ENCODE measurements at places on chromosomes 6 and 20.

GRCh38 chr6:22112461-22112860, 184.4 kb downstream of the PRL start:
- no peak for DNase-seq

DNA sequence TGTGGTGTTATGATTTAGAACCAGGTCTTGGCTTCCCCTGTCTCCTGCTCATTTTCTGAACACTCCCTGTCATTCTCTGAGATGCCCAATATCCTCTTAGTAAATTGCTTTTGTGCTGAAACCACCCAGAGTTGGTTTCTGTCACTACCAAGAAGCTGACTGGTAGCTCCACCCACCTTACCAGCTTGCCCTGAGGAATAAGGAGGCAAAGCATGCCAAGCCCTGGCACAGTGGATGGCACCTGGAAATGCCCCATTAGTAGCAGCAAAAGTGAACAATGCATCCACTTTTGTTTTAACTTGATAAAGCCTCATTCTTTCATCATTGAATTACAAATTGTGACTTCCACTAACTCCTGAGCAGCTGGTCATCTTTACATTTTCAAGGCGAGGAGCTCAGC, 157.7 kb downstream of the CDC5L start:
- DNase-seq = no peak

DNA sequence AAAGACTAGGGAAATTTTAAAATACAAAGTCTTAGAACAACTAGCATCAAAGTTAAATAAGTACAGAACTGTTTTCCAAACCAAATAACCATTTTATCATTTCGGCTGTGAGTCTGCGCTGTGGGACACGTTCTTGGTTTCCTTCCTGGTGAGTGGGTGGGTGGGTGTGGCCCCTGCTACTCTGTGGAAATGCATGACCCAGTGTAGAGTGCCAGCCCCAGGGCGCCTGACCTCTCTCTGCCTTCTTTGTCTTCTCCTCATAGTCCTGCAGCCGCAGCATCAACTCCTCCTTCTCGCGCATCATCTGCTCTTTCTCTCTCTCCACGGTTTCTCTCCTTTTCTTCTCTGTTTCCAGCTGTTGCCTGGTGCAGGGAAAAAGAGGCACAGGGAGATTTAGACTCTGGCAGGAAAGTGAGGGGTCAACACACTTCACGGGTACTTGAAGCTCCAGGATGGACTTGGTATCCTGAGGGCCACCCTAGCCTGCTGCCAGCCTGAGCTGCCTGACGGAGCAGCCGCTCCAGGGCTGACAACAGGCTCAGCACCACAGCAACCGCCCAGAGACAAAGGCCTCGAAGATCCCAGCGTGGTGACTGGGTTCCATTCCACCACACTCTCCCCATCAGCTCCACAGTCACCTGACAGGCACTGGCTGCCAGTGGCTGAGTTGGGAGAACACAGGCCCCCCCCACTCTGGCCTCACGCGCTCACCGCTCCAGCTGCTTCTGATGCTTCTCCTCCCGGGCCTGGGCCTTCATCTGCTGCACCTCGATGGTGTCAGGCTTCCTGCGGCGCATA, 48.4 kb downstream of the EZR start:
- DNase-seq = peak; percentile 63

DNA sequence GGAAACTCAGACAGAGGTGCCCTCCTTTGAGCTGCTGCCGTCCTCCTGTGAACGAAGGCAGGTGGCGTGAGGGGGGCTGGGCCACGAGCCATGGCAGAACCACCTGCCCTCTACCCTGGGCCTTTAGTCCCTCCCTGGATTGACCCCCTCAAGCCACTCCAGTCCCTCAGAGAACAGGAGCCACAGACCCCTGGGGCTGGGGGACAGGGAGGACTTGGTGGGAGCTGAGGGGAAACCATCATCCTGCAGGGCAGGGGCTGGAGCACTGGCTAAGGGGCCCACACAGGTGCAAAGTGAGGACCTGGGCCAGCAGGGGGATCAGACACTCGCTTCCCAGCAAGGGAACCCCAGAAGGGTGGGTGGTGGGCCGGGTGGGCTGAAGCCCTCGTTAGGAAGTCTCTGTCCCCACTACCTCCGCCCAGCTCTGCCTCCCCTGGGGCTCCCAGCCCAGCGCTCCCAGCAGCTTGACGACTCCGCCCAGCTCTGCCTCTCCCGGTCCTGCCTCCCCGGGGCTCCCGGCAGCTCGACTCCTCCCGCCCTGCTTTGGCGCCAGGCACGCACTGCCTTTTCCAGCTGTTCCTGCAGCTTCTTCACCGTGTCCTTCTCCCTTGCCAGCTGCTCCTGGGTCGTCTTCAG, 44.4 kb downstream of the DSTN start:
- DNase-seq = peak; percentile 71

- DNase-seq = no peak
Observed at GRCh38 chr6:168794491-168794890, 353.5 kb downstream of the SMOC2 start.

DNA sequence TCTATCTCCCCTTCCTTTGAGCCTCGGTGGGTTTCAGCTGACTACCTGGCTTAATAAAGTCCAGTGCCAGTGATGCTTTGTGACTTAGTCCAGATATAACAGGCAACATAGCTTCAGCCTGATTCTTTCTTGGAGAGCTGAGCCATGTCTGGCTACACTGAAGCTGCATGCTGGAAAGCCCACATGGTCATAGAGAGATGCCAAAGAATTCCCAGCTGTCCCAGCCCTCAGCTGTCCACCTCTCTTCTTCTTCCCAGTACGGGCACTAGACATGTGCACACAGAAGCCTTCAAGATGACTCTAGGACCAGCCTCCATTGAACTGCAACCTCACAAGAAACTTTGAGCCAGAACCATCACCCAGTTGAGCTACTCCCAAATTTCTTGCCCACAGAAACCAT, 154.1 kb upstream of the MYLIP start:
- DNase-seq = no peak

- peak; percentile 73 for DNase-seq
Observed at GRCh38 chr20:8602389-8603116, 466.3 kb upstream of the PLCB4 start.

GRCh38 chr6:139349464-139350020, 24.9 kb downstream of the CITED2 start:
- DNase-seq = no peak

DNA sequence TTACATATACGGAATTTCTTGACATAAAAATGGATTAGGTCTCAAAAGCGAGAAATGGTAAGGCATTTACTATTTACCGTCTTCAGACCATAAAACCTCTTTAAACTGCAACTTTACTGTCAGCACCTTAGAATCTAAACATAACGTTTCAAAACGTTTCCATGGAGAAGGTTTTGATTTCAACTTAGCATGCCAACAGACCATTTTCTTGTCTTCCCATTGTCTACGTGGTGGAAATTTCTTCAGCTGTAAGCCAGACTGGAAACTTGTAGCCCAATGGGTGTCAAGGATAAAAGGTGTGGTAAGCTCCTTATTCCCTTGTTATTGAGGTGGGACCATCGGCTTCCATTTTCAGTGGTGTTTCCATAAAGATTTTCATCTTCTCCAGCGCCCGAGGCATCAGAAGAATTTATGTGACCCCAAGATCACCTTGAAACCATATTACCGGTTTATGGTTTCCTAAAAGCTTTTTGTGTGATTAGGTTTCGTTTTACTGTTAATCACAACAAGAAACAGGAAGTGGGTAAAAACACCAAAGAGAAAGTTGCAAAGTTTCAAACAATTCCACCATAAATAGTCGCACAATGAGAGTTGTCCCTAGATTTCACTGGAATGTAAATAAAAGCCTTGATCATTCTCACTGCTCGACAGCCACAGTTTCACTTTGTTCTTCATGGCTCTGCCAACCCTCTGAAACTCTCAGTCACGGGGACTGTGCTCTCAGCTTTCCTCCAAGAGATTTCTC, 63.0 kb upstream of the CD2AP start:
- DNase-seq = peak; percentile 55

DNA sequence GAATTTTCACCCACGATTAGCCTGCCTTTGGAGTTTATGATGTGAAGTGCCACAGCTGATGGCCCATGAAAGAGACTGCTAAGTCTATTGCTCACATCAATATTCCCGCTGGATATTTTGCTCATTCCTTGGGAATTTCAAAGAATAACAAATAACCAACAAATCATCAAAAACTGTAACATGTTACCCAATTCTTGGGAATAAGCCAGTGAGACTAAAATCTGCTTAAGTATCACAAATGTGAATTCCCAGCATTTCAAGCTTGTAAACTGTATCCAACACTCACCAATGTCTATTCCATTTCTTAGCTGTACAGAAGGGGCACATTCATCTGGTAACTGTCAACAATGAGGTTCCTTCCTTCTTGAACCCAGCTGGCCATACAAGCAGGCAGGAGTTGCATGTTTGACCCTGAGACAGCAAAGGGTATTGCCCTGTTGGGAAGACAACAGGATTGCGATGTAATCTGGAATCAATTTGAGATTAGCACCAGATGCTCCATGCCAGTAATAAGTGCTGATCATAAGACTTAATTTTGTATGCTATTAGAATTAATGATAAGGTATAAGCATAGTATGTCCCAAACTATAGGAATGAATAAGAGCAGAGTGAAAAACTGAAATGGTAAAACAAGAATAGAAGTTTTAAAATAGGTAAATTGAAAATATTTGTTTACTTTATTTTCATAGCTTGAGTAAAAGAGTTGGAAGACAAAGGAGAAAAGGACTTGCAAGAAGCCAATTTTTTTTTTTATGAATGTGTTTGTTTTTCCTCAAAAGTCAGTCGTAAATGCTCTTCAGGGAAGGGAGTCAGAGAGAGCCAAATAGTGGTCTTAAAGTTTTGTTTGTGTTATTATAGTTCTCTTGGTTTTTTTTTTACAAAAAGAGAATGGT, 58.8 kb downstream of the RSPO3 start:
- no peak for DNase-seq

DNA sequence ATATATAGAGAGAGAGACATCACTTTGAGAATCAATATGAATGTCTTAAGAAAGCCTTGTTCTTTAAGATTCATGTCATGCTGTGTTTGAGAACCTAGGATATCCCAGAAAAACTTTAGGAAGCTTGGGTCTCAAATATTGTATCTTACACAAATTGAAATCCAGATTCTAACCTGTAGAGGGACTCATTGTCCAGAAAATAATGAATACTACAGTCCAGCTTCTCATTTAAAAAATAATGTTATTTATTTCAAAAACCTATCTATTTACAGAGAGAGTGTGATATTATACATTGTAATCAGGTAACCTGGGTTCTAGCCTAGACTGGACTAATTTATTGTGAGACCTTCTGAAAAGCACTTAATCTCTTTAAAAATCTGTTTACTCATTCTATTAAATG, 4.2 kb downstream of the RFX6 start:
- no peak for DNase-seq

DNA sequence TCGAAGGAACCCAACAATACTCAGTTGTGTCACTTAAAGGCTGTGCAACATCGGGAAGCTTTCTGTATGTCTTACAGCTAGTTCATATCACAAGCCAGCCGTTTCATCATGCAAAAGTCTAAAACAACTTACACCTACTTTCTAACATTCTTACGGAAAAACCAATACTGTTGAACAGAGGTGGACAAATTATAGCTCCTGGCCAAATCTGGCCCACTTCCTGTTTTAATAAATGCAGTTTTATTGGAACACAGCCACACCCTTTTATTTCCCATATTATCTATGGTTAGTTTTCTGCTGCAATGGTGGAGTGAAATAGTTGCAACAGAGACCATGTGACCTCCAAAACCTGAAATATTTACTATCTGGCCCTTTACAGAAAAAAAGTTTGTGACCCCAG, 46.6 kb downstream of the MYB start:
- DNase-seq = no peak

DNA sequence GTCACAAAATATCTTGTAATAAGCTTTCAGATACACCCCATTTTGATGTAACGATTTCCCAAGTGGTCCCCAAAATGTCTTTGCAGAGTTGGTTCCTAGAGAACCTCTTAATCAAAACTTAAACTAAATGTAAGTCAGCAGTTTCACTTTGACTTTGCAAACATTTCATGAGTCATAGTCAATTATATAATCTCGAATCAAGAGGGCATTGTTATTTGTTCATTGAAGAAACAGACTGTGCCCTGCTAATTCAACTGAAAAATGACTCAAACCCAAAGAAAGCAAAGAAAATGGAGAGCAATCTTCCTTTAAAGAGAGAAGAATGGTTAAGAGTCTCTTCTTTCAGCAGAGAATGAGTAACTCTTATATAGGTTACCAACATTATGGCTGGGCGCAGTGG, 58.3 kb downstream of the IPCEF1 start:
- no peak for DNase-seq

DNA sequence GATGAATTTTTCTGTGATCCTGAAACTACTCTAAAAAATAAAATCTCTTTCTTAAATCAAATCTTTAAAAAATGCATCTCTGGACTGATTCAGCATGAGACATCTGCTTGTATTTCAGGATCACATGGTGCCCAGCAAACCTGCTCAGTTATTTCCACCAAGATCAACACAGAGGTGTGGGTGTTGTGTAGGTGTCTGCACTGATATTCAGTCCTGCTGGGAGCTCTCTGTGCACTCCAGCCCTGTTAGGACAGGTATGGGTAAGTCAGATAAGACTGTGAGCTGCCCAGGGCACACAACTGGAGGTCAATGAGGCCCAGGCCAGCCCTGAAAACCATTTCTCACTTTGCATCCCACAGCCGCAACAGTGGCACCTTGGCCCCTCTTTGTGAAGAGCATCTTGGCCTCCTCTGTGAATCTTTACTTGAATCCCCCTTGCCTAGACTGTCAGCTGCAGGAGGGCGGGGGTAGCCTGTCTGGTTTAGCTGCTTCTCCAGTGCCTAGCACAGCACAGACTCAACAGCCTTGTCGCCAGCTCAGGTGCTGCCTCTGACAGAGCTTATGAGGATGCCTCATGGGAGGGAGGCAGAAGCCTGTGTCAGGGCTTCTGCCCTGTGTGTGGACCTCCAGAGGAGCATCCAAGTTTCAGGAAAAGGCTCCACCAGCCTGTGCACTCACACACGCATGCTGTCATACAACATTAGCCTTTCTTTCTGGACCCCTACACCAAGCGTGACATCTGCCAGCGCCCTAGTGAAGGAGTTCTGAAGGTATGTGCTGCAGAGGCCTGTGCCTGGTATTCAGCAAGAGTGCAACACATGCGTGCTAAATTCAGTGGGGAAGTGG, 187.6 kb upstream of the CST7 start:
- DNase-seq = no peak

- DNase-seq = no peak
Observed at GRCh38 chr6:111530218-111530617, 47.2 kb upstream of the REV3L start.

GRCh38 chr20:3092611-3093379, 8.3 kb upstream of the AVP start:
- DNase-seq = peak; percentile 88

GRCh38 chr20:60352596-60352995, 394.4 kb downstream of the CDH26 start:
- DNase-seq = no peak

DNA sequence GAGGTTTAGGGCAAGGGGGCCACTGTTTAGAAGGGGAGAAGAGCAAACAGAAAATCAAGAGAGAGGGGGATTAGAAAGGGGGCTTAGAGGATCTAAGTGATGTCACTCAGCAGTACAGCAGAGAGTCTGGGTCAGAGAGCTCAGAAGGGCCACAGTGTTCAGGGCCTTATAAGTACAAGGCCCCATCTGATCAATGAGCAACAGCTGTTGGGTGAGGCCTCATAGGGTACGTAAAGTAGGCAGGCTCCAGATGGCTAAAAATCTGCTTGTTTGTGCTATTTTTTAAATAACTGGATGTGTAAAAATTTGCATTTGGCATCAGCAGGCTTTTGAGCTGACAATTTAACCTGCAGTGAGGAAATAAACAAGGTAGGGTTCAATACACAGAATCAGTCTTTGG, 149.8 kb downstream of the SH3BGRL2 start:
- no peak for DNase-seq

- no peak for DNase-seq
Observed at GRCh38 chr20:24157213-24157612, 168.6 kb upstream of the GGTLC1 start.

Data from osteoblast (primary cell).